ENCODE measurements at places on chromosomes 13 and 19.

DNA sequence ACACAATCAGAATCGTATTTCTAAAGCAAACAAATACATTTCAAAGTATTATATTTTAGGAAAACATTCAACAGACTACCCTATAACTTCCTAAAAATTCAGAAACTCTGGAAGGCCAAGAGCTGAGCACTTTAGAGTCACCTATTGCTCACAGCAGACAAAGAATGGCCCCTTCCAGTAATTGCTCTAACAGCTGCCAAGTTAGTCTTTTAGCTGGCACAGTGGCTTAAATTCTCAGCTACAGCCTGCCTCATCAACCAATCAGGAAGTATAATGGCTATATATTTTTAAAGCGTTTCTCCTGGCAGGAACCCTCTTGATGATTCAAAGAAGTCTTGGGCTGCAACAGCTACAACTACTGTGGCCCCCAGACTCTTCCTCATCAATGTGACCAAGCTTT is 14.9 kb upstream of the SLITRK5 start:
- no peak for DNase-seq

DNA sequence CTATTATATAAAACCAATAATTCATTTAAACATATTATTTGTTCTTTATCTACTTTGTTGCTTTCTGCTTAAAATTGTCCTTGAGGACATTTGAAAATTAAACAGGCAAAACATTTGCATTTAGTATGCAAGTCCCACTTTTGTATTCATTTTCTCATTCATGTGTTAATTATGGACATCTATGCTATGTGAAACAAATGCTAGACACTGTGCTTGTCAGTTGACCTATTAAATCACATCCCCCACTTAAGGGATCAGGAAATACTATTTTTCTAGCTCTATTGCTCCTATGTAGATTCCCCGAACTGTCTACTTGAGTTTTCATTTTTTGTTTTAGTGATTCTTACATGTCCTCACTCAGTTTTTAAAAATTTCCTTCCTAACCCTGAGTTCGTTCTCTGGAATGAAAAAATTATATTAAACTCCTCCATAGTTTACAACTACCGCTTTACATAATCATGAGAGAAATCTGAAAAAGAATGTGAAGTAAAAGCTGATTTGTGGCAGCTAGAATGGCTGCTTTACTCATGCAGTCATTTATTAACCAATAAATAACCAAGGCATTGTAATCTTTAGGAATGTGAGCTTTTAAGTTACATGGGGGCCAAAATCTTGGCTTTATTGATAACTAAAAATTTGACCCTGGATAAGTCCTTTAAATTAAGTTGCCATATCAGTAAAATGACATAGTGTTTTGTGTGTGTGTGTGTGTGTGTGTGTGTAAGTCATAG is 188.5 kb downstream of the LIG4 start:
- DNase-seq: no peak

DNA sequence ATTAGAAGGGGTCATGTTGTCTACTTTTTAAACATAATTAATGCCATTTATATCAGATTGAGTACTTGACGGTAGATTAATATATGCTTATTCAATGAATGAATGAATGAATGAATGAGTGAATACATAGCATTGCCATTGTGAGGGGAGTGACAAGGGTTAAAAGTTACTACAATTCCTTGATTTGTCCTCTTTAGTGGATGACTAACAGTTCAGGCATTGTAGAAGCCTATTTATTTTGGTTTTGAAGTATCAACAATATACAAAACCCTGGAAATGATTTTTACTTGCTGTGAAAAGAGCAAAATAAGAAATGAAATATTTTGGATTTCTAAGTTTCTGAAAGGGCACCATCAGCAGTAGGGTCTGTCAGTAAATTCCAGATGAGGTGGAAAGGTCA is 122.7 kb downstream of the CYSLTR2 start:
- no peak for DNase-seq

DNA sequence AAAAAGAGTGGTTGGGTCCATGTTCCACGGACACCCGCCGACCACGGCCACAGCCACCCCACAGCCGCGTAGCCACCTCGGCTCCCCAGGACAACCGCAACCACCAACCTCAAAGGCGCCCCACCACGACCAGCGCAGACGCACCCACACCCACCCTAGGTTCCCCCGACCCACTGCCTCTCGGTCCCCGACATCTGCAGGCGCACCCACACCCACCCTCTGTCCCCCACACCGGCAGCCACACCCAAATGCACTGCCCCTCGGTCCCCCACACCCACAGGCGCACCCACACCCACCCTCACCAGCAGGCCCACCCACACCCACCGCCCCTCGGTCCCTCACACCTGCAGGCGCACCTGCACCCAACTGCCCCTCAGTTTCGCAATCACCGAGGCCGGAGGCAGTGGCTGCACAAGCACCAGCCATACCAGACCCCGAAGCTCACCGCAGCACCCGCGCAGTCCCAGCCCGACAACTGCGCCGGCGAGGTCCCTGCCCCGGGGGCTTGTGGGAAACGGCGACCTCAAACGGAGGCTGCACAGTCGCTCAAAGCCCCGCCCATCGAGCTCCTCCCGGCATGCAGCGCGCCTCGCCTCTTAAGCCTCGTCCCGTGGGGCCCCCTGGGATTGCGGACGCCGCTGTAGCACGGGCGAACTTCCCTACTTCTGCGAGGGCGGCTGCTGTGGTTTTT is 18.3 kb downstream of the ZNF77 start:
- DNase-seq: no peak

DNA sequence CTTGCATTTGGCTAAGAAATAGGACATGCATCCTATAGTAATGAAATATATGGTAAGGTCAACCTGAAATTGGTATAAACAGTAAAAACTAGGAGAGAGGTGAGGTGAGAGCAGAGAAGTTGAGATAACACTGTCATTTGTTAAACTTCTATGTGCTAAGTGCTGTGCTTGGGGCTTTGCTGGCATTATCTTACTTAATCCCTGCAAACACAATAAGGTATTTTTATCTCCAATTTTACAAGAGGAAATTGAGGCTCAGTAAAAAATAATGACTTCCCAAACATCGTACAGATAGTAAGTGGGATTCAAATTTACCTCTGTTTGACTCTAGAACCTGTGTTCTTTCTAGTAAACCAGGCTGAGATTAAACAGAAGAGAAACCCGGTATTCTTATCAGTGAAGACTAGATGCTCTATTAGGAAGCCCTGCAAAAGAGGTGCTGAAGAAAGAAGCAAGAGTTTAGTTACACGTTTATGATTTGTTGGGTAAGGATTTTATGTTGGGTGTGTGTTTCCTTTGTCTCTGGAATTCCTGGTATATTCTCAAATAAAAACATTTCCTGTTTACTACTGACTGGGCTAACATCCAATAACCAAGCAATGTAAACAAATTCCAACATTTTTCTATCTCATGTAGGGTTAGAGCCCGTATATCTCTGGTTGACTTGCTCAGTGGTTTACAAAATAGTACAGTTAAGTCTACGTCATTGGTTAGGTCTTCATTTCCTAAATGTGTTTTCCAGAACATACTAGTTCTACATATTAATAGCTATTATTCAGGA is 137.3 kb upstream of the FNDC3A start:
- DNase-seq: no peak

DNA sequence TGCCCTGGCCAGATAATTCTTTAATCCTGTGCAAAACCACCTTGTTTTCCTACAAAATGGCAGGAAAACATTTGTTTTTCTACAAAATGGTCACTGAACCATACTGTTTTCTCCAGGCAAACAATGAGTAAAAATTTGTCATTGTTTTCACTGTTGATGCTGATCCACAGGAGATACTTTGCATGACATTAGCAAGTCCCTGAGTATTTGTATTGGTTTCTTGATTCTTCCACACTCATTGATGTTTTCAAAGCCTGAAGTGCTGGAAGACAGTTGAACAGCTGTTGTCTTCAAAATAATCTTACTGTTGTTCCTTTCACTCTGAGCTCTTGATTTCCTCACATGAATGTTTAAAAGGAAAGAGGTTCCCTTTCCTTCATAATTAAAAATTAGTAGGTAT is 123.1 kb upstream of the HTR2A start:
- no peak for DNase-seq

DNA sequence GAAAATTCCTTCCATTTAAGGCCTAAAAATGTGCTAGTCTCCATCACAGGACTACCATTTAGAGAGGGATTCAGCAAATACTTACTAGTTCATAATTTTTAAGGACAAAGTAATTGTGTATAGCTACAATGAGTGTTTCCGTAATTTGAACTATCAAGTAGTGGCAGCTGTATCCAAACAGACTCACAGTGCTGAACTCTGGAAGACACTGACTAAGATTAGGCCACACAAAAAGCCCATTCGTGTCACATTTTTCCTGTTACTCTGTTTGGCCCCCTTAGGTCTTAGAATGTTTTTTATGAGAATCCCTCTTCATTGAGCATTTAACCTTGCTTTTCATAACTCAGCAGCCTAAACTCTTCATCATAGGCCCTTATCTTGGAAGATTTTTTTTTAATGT is 731.2 kb upstream of the PCDH9 start:
- DNase-seq: no peak

- DNase-seq: no peak
Measured at GRCh38 chr13:30869491-30869890, 36.6 kb upstream of the MEDAG start.

DNA sequence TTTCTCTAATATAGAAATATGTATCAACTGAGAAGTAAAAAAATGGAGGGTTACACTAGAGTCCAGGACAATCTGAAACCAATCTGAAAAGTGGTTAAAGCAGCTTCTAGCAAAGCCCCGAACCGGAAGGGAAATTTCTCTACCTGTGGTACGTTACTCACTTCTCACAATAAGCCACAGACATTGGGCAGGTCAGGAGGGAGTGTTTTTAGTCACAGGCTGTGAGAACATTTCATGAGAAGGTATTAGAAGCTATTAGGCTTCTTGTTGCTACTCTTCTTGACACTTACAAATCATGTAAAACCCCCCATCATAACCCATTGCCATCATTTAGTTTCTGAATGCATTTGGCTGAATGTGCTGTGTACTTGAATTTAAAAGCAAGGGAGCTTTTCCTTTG is 120.9 kb downstream of the NUFIP1 start:
- no peak for DNase-seq

- DNase-seq: no peak
Measured at GRCh38 chr19:7894612-7895309, 6.5 kb downstream of the LRRC8E start.

DNA sequence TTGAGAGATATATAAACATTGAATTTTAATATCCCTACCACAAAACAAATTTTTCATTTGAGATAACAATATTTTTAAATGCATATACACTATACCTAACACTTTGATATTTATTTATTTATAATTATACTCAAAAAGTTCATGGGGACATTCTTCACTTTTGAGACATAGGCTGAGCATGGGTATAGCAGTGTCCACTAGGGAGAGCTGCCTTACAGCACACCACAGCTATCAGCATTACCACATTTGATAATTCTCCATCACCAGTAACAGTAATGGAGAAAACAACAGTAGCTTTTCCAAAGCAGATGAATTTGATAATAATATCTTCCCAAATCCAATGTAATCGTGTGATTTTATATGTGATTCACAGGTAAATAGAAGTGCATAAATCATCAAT is 626.1 kb downstream of the DACH1 start:
- DNase-seq: no peak

DNA sequence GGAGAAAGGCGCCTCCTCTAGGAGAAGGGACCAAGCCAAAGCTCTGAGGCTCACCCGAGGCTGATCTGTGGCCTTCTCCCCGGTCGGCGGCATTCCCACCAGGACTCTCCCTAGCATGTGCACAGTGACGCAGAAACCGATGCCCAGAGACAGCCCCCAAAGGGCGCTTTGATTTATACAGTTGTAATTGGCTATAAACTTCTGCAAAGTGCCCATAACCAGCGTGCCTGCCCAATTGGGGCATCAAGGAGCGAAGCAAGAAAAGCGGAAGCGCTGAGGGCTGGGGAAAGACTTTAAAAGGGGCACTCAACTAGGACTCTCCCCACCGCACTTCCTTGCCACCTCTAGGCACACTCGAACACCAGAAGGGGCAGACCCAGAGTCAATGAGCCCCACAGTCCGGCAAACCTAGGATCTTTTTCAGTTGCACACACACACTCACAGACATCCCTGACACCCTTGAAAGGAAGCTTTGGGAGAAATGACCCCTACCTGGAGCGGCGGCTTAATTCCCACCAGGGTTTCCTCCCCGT is 1.8 kb downstream of the CDX2 start:
- no peak for DNase-seq

DNA sequence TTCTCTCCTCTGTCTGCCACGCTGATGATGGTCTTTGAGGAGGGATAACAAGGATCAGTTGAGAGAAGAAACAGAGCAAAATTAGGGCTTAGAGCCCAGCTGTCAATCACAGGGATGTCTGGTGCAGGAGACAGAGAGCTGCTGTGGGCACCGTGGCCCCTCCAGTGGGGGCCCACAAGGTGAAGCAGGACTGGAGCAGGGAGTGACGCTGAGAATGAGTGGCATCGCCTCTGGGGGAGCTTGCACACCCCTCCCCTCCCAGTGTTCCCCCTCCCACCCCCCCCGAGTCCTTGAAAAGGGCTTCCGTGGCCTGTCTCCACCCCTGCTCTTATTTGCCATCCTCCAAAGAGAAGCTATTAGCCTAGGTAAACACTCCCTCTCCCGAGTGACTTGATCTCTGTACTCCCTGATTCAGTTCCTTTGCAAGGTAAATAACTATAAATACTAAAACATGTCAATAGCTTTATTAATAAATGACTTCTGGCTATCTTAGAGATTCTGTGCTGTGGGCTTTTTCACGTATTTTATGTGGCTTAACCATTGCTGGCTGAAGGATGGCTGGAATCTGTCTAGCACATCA is 440.0 kb downstream of the ZNF536 start:
- no peak for DNase-seq

DNA sequence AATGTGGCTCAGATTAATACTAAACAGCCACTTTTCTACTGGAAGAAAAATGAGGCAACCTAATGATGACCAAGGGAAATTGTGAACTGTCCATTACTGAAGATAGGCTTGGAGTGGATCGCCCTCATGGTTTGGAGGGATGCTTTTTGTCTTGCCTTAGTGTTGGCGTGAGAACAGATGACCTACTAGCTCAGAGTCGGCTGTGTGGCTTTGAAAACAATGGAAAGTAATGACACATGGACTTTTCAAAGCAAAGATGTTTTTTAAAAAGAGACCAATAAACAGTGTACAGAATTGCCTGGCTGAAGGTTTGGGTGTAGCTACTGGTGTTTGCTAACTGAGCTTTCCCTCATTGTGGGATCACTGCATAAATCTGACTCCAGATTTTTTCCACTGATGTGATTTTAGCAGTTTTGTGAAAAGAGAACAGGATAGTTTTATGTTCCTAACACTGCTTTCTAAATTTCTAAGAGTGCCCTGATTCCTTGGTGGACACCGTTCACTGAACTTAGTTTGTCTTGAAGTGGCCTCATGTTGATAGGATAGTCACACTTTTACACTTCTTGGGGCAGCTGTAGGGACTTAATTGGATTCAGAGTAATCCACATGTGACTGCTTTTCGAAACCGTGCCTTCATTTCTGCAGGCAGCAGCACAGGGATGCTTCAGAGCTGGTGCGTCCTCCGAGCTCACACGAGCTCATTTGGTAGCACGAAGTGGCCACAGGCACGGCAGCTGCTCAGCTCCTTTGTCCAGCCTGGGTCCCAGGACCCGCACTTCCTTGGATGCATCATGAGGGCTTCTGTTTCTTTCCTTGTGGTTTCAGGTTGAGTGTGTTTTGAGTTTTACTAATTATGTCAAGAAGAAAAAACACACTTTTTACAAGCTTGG is 4.3 kb downstream of the CEBPG start:
- DNase-seq: no peak

GRCh38 chr13:62038214-62038613 is 622.6 kb upstream of the PCDH20 start:
- no peak for DNase-seq

All from stimulated activated CD4-positive, alpha-beta T cell treated with anti-CD3 and anti-CD28 coated beads, TNF-alpha, amount 100 ng/mL, for 4 hours (primary cell).